ENCODE measurements at places on chromosomes 12 and 14.

DNA sequence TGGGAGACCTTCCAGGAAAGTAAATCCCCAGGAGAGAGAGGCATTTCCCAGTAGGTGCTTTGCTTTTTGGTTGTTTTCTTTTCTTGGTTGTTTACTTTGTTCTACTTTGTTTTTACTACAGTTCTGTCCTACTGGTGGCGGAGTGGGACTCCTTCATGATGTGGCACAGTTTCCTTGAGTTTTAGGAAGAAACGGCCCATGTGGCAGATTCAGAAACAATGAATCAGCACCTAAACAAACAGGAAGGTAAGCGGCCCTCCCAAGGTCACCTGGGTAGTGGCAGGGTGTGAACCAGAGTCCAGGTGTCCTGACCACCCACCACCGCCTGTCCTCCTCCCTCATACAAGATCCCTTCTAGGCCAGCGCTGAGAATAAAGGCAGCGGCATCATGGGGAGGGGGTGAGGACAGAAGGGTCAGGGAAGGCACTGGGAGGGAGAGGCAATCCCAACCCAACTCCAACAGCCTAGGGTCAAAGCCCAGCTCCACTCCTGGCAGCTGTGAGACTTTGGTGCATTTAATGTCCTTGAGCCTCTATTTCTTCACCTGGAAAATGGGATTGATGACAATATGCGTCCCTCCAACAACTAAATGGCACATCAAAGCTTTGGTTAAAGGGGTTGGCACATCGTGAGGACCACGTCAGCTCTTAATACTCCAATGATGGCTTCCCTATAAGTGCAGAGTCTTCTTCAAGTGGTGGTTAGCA, 111.5 kb upstream of the BCL2L14 start:
- DNase-seq: no peak

- DNase-seq: no peak
Measured at GRCh38 chr14:65676361-65677014, 264.0 kb downstream of the FUT8 start.

DNA sequence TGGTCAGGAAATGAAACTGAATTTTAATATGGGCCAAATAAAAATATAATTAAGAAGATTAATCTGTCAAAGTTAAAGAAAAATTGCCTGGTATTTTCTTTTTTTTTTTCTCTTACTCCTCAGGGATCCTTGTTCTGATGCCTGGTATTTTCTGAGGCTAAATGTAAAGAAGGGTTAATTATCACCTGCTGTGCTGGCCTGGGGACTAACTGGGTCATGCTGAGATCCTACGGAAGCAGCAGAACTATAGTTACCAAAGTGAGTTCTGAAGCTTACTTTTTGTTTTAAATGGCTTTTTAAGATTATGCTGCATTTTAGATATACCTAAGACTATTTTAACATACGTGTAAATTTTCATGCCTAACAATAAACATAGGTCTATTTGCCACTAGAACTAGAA, 23.3 kb downstream of the ZC2HC1C start:
- no peak for DNase-seq

GRCh38 chr12:59446116-59446515, 149.7 kb upstream of the SLC16A7 start:
- DNase-seq: no peak

DNA sequence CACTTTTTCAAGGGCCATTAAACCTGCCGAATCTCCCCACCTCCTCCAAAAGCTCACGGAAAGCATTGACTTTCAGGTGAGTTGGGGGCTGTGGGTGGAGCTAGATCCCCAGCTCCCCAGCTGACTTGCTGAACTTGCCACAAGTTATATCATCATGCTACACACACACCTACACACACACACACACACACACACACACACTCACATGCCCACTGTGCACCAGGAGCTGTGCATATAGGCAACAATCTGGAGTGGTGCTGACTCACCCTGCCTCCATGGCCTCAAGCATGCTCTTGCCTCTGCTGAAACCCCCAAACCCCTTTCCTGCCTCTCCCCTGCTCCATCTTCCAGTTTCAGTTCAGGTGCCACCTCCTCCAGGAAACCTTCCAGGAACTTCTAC, 26.1 kb downstream of the SERPINA3 start:
- DNase-seq: no peak

- DNase-seq: no peak
Measured at GRCh38 chr12:4091016-4091743, 182.4 kb upstream of the CCND2 start.

DNA sequence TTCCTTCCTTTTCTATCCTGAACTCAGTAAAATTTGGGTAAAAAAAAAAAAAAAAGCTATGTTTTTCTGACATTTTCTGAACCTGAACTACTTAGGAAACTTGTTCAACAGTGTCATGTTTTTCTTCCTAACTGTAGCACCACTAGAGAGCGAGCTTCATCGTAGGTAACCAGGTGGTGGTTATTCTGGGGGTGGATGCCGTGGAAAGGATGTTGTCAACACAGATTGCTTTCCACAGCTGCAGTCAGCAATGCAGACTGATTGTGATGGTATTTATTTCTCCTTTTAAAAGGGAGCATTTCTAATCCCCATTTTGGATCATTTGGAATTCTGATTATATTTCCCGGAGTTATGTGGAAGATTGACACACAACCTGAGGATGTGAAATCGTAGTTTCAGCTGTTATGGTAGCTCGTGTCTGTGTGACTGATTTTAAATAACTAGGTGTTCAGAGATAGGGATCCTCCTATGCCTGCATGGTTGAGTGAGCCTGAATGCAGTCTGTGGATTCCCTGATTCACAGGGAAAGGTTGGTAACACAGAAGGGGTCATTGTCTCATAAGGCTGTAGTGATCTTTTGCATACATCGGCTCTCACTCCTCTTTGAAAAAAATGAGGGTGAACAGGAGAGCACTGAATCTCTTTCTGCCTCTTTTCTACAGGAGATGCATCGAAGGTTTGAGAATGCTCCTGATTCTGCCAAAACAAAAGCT, 113.2 kb downstream of the ERC1 start:
- DNase-seq: no peak

DNA sequence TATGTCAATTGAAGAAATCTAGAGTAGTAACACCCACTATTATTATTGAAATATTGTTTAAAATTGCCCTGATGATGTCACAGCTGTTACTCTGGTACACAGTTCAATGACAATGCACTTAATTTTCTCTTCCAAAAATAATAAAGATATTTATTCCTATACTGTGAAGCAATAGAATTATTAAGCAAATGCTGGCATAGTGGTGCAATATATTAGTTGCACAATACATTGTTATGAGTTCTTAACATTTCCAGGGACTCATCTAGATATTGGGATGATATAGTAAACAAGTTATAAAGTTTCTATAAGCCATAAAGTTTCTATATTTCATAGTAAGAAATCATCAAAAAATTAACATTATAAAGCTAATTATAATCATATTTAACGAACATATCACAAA, 897.8 kb downstream of the LRFN5 start:
- no peak for DNase-seq

DNA sequence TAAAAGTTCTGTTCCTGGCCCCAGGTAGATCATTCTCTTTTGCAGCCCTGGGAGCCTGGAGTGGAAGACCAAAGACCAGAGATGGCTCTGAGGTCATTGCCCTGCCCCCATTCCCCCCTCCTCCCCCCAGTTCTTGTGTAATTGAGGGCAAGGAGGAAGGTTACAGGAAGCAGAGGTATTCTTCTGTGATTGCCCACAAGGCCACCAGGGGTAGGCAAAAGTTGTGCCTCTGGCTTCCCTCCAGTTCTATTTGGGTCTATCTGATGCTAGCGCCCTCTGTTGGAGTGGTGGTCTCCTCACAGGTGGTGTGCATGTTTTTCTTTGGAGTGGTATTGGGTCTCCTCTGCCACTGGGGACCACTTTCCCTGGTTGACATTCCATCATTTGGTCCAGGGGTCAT, 41.2 kb upstream of the CRY1 start:
- DNase-seq: no peak

GRCh38 chr14:61369454-61369810, 48.1 kb downstream of the PRKCH start:
- DNase-seq: no peak

DNA sequence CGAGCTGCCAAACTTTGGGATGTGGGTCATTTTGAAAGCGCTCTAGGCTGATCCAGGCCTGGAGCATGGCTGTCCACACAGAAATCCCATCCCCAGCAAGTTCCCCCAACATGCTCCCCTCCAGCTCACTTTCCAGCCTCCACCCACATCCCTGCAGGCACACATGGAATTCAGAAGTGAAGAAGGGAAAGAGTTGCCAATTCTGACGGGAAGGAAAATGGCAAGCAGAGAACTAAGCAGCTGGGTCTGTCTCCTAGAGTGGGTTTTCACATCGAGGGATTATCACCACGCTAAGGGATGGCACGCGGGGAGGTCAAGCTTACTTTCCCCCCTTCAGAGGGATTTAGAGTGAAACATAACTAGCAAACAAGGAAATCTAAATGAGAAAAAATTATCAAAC, 142.3 kb downstream of the RIMBP2 start:
- DNase-seq: no peak

GRCh38 chr14:55427439-55427838, 13.0 kb downstream of the TBPL2 start:
- DNase-seq: no peak

DNA sequence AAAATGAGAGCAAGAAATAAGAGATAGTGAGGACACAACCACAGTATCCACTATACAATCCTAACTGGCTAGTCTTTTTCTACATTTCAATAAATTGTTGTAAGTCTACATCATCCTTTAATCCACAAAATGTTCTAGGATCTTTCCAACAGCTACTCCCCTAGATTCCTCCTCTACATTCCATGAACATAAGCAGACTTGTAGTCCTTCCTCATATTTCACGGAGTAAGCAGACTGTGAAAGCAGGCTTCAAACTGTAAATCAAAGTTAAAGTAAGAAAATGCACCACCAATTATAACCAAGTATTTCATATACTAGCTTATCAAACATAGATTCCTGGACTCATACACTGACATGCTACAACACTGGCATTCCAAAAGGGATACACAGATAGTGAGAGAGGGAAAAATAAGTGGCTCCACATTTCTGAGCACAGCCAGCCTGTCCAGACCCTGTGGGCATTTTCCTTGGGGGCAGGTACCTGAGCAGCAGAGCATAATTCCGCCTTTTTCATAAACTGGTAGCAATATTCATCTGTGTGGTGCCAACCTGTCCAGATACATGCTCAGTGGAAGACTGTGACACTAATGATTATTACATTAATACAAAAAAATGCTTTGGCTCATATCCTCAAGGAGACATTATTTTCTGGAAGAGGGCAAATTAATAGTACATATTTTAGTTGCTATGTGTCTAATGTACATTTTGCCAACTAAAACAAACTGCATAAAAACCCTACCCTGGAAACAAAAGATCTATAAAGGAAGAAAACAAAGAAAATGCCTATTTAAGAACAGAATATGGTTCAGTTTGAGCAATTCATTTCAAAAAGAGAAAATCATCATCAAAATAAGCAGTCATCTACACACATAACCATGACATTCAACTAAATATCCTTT, 113.3 kb upstream of the FSCB start:
- no peak for DNase-seq

DNA sequence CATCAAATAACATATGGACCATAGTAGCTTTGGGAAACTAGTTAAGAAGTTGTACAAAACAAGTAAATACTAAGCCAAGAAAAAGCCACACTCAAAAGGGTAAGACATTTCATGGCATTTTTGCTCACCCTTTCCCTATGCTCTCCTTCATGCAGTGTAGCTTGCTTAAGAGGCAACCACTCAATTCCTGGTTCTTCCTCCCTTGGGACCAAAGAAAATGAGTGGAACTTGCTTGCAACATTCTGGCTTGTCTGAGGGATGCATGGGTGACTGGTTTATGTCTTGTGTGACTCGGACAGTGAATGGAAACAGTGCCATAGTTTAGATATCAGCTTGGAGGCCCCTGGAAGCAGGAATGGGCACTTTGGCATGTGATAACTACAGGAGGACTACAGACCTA, 252.0 kb upstream of the ARID2 start:
- no peak for DNase-seq

GRCh38 chr12:56103066-56103711, 1.2 kb upstream of the PA2G4 start:
- no peak for DNase-seq

DNA sequence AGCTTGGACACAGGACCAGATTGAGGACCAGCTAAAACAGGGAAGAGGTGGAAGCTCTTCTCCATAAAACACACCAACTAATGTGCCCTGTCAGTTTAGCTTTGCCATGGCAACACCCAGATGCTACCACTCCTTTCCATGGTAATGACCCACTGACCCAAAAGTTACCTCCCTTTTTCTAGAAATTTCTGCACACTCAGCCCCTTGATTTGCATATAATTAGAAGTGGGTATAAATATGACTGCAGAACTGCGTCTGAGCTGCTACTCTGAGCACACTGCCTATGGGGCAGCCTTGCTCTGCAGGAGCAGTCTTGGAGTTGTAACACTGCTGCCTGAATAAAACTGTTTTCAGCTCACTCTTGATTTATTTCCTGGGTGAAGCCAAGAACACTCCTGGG, 3.2 kb upstream of the TDG start:
- no peak for DNase-seq

DNA sequence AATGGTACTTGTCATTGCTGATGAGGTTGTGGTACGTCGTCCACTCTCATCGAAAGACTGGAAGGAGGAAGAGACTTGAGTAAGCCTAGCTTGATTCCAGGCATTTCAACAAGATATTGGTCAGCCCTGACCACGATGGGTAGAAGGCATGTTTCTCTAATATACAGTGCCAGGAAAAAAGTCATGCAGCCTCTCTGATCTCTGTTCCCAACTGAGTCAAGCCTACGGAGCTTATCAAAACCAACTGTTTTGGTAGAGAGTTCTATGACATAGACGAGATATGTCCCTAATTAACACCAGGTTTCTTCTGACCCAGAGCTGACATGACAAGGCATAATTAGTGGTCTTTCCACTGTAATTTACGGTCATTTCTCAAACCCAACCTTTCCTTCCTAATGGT, 58.5 kb downstream of the NIN start:
- DNase-seq: no peak

DNA sequence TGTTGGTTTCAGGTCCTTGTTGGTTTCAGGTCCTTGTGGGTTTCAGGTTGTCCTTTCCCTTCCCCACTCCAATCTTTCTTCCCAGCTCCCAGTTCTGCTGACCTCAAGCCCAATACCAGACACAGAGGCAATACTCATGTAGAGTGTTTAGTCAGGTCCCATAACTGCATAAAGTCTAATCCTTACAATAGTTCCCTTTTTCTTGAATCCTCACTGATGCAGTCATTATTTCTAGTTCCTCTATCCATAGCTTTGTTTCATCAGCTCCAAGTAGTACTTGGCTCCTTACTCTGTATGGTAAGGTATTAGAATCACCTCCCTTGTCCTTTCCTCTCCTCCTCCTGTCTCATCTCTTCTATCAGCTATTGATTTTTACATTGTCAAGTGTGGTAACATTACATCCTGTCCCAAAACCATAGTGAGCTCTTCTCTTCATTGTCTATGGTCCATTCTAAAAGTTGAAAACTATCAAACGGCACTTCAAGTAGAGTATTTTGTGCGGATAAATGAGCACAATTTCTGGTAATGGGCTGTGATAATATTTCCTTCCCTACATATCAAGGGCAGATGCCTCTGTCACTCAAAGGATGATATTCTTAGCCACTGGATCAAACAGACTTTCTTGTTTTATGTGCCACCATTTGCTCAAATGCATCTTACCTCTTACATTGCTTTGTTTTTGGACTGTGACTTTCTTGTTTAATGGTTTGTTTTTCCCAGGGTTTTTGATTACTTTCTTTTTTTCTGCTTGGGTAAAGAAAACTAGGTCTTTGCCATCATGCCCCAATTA, 57.2 kb upstream of the JDP2 start:
- DNase-seq: no peak

GRCh38 chr12:117552971-117553370, 191.5 kb upstream of the NOS1 start:
- no peak for DNase-seq

GRCh38 chr12:65205886-65206285, 36.5 kb downstream of the LEMD3 start:
- DNase-seq: no peak

All from stimulated activated CD4-positive, alpha-beta T cell treated with anti-CD3 and anti-CD28 coated beads, Interleukin-15, amount 100 ng/mL, for 1 hour (primary cell).